Activated T-helper 1 cell treated with anti-CD3 and anti-CD28 coated beads, Interleukin-2, amount 50 U/mL, for 16 hours (primary cell): ENCODE measurements at places on chromosomes 4 and X.

DNA sequence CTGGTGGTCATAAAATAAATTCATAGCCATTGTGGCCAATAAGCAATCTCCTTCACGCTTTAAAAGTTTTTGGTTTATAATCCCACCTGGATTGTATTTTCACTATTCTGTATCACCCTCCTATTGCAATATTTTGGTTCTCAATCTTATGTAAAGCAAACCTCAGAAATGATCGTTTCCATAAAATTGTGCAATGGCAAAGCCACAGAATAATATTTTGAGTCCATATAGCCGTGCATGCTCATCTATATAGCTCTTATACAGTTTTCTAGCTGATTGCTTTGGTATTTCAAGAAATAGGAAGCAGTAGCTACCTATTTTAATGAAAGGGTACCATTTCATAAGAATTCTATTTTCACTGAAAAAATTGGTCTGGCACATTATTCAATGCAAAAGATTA, 10.0 kb upstream of the HAND2 start:
- no peak for DNase-seq

DNA sequence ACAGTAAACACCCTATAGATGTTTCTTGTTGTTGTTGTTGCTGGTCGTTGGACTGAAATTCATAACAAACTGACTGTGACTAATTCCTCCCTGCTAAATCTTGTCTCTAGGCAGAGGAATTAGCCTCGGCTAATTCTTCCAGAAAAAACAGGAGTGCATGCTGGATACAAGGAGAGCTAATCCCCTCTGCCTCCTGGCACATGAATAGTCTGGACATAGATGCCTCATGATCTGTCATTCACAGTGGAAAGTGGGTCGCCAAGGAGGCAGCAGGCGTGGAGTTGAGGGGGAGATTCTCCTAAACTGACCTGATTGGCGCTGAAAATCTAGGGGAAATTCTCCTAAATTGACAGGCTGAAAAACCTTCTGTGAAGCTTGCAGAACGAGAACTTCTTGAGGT, 220.1 kb downstream of the DCTD start:
- no peak for DNase-seq

GRCh38 chrX:63740382-63740781, 44.6 kb downstream of the ARHGEF9 start:
- DNase-seq: no peak

DNA sequence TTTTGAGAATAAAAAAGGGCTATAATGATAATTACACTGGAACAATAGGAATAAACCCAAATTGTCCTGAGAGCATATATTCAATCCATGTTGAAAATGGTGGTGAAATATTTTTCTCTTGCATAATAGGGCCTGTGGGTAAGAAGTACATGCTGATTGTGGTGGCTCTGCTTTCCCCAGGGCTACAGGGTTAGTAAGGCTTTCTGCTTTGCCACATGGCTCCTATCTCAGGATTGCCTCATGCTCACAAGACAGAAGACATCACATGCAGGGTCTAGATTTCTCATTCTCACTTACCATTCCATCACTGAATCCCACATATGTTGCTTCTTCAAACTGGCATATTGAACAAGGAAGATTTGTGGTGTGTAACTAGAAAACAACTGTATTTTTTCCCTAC, 12.4 kb upstream of the VEGFC start:
- no peak for DNase-seq

GRCh38 chr4:111466811-111467604, 678.2 kb upstream of the FAM241A start:
- no peak for DNase-seq

DNA sequence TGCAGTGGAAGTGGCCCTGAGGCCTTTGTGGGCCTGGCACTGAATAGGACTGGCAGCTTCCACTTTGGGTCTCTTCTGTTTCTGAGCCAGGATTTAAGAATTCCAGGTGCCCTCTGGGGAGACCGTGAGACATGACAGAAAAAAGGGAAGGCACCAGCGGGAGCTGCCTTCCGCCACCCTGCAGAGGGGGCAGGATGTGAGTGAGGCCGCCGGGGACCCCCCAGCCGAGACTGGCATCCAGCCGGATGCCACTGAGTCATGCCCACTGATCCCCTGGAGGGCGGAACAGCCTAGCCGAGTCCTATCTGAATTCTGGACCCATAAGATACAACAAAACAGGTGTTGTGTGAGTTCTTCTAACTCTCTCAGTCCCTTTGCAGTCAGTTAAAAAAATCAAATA, 41.3 kb downstream of the C4orf50 start:
- DNase-seq: no peak

GRCh38 chr4:11566444-11567022, 137.8 kb upstream of the HS3ST1 start:
- no peak for DNase-seq

DNA sequence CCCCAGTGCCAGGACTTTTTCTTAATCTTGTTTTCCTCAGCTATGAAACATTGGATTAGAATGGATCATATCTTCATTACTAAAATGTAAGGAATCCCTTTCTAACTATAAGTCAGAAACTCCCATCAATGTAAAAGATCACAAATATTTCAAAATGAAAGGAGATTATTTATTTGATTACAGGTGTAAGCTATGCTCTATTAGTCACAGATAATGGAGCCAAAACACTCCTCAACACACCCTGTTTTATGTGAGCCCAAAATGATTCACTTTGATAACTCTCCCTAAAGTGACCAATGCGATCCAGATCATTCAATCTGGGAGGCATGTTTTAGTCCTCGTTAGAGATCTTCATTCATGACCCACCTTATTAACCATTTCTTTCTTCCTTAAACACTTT, 566.7 kb upstream of the TENM3 start:
- no peak for DNase-seq

GRCh38 chr4:39469429-39470077, 10.7 kb downstream of the LIAS start:
- no peak for DNase-seq

DNA sequence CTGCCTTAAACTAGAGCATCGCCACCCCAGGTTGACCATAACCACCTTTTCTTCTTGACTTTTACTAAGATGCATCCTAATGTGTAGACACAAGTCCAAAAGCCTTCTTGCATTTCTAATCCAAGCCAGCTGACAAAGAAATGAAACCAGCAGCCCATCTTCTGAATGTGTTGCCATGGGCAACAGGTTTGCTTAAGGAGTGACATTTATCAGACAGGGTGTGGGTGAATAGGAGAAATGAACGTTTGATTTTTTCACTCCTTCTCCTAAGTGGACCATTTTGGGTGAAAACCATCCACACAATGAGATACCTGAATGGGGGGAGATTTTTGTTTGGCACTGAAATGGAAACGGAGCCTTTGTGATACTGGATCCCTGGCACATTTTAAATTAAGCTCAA, 72.7 kb upstream of the C4orf50 start:
- DNase-seq: no peak

DNA sequence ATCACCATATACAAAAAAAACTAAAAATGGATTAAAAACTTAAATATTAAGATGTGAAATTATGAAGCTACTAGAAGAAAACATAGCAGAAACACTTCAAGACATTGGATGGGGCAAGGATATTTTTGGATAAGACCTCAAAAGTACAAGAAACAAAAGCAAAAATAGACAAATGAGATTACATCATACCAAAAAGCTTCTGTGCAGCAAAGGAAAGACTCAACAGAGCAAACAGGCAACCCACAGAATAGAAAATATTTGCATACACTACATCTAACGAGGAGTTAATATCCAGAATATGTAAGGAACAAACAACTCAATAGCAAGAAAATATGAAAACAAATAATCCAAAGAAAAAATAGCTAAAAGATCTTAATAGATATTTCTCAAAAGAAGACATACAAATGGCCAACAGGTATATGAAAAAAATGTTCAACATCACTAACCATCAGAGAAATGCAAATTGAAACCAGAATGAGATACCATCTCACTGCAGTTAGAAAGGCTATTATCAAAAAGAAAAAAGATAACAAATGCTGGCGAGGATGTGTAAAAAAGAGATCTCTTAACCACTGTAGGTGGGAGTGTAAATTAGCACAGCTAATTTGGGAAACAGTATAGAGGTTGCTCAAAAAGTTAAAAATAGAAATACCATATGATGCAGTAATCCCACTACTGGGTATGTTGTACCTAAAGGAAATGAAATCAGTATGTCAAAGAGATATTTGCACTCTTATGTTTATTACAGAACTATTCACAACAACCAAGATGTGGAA, 17.8 kb upstream of the LRCH2 start:
- DNase-seq: no peak

DNA sequence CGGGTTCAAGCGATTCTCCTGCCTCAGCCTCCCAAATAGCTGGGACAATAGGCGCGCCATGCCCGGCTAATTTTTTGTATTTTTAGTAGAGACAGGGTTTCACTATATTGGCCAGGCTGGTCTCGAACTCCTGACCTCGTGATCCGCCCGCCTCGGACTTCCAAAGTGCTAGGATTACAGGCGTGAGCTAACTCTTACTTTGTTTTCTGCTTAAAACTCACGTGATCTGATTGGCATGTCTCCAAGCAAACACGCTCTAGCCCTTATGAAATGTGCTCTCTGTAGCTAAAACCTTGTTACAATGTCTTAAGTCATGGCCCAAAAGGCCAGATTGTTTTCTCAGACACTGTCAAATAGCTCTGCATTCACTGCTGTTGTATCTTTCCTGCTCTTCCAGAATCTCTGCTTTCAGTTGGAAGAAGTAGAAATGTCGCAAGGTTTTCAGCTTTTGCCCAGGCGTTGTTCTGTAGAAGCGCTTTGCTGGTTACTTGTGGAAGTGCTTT, 39.7 kb upstream of the OGT start:
- no peak for DNase-seq
